ENCODE measurements at places on chromosomes 11 and 22.

DNA sequence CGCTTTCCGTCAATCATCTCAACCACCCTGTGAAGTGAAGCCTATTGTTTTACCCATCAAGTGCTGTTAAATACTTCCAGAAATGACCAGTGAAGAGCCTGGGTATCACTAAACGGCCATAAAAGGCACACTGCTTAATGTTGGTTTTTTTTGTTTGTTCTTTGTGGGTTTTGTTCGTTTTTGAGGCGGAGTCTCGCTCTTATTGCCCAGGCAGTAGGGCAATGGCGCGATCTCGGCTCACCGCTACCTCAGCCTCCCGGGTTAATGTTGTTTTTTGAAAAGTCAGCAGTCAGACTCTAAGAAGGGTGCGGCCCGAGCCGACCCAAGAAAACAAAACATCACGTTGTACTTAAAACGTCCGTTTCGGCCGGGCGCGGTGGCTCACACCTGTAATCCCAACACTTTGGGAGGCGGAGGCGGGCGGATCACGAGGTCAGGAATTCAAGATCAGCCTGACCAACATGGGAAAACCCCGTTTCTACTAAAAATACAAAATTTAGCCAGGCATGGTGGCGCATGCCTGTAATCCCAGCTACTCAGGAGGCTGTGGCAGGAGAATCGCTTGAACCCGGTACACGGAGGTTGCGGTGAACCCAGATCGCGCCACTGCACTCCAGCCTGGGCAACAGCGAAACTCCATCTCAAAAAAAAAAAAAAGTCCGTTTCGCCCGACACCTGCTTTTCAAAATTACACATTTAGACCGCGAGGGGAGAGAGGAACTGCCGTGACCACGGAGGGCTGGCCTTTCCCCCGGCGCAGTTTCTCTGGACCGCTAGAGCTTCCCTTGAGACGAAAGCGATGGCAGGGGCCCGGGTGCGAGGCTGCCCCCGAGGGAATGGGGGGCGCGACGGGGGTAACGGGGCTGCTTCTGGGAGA lies 714 bp downstream of the CD59 start:
- no peak for DNase-seq

GRCh38 chr11:86443415-86443814 lies 68.7 kb downstream of the CCDC81 start:
- no peak for DNase-seq

- no peak for DNase-seq
Measured at GRCh38 chr11:103994094-103994493, 42.3 kb upstream of the DDI1 start.

DNA sequence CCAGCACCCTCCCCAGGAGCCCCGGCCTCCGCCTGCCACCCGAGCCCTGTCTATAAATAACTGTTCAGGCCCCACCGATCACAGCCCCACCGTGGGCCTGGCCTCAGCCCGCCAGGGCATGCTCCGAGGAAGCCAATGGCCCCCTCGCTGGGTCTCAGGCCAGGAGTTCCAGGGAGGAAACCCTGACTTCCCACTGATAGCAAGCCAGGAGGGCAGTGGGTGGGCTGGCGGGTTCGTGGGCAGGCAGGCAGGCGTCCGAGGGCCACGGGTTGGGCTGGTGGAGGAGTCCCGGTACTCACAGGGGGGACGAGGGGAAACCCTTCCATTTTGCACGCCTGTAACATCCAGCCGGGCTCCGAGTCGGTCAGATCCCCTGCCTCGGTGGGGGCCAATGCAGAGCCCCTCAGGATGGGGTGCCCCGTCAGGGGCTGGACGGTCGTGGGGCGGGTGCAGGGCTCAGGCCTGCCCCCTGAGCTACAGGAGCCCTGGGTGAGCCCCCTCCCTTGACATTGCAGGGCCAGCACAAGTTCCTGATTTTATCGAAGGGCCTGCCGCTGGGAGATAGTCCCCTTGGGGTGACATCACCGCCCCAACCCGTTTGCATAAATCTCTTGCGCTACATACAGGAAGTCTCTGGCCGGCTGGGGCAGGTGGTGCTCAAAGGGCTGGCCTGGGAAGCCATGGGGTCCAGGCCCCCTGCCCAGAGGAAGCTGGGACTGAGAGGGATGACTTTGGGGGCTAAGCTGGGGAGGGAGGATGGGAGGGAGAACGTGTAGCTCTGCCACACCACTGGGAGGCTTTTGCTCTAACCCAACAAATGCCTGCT lies at the start of gene SPI1:
Gene SPI1, minus strand, starts transcription at position 538 of the 826 bp plus-strand sequence. Its CDS starts 194 bp downstream, at position 344.
- no peak for DNase-seq

- no peak for DNase-seq
Measured at GRCh38 chr11:7759010-7759409, 37.7 kb downstream of the OR5P2 start.

DNA sequence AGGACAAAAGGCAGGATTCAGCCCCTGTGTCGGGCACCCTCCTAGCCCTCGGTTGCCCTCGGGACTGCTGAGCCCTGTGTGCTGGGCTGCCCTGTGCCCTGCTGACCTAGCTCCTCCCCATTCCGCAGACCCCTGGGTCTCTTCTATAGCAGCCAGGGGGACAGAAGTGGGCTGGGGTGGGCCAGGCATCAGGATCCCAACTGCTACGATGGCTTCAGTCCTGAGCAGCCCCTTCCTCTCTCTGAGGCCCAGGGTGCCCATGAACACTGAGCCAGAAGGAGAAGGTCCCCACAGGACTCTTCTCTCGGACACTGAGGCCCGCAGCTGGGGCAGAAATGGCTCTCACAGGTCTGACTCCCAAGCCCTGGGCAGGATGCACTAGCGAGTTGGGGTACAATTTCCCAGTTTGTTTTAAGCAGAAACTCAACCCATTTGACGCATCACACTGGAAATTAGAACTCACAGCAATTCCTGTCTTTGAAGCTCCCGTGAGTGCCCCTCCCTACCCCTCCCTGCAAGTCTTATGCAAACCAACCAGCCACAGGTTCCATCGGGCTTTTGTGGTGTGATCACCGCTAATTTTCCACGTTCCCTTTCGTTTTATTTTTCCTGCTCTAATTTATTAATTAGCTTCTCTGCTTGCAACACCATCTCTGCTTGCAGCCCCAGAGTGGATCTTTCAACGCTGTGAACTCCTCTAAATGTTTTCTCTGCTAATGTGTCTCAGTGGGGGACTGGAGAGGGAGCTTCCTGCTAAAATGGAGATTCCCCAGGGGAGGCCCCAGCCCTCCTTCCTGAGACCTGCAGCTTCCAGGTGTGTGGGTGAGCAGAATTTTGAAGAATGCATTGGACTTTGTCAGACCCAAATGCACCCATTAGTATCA lies 56.7 kb downstream of the PHF21B start:
- no peak for DNase-seq
